Peyer's patch (tissue), 4 donors: ENCODE measurements at places on chromosomes 3 and 15. TPM values are rescaled to one million over a fixed set of nuclear protein-coding genes. Genes with fewer than 3 reads are reported as not detected.
A peak's percentile ranks its signal among the peaks of the same experiment; 100 is the strongest.

DNA sequence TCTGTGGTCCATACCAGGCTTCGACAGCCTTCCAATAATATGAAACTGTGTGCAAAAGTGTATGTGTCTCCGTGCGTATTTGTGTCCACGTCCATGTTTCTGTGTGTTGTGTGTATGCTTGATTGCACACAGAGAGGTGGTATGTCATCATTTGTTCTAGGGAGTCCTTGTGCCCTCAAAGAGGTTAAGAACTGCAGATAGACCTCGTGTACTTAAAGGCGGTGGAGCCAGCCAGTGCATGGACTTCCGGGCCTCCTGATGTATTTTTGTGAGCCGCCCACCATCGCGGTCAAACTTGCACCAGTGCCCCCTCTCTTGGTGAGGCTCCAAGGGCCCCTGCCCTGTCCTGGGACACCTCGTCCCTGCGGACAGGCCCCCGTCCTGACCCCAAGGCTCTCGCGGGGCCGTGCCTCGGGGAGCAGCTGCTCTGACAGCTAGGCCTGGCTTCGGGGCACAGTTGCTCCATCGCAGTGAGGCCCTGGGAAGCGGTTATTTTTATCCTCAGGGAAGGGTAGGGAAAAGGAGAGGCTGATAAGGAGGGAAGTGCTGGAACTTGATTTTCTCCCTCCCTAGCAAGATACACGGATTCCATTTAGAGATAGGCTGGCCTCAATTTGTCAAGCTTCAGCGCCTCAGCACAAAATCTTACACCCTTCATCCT is 1.2 kb upstream of the RYK start:
- DNase-seq = no peak

GRCh38 chr15:74821091-74821789 is 5.2 kb upstream of the CPLX3 start:
- peak; percentile 62 for DNase-seq

GRCh38 chr3:10982782-10983181 is 9.8 kb upstream of the SLC6A1 start:
- no peak for DNase-seq

- no peak for DNase-seq
These were observed 186.9 kb downstream of the FAM43A start for GRCh38 chr3:194872669-194872977.

GRCh38 chr3:140467104-140467577 is 210.7 kb upstream of the TRIM42 start:
- no peak for DNase-seq

DNA sequence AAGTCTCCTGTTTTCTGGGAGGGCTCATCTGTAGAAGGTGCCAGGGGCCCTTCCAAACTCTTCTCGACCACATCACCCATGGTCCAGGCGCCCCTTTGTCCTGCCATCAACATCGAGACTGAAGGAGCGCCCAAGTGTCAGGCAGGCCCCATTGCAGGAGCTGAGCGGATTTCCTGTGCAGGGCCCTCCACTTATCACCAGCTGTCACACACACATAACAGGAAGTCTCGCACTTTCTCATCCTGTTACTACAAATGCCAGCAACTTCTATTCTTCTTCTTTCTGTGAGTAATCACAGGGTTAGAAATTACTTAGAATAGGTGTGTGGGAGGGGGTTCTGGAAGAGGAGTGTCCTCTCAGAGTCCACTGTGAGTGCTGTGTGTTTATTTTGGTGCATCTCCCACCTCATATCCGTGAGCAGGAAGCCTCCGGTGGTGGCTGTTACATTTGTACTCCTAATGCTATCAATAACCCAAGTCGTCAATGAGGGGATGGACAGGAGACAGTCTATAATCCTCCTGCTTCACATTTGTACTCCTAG is at the start of gene KLHL6:
KLHL6 (minus strand) TSS at position 166 of the 541 bp plus-strand sequence; CDS start at position 113, 53 bp downstream.
- DNase-seq = peak; percentile 88

GRCh38 chr3:66418475-66418931 is 82.3 kb downstream of the LRIG1 start:
- DNase-seq = peak; percentile 35

- no peak for DNase-seq
These were observed 5.1 kb downstream of the TTC23 start for GRCh38 chr15:99244306-99244705.

DNA sequence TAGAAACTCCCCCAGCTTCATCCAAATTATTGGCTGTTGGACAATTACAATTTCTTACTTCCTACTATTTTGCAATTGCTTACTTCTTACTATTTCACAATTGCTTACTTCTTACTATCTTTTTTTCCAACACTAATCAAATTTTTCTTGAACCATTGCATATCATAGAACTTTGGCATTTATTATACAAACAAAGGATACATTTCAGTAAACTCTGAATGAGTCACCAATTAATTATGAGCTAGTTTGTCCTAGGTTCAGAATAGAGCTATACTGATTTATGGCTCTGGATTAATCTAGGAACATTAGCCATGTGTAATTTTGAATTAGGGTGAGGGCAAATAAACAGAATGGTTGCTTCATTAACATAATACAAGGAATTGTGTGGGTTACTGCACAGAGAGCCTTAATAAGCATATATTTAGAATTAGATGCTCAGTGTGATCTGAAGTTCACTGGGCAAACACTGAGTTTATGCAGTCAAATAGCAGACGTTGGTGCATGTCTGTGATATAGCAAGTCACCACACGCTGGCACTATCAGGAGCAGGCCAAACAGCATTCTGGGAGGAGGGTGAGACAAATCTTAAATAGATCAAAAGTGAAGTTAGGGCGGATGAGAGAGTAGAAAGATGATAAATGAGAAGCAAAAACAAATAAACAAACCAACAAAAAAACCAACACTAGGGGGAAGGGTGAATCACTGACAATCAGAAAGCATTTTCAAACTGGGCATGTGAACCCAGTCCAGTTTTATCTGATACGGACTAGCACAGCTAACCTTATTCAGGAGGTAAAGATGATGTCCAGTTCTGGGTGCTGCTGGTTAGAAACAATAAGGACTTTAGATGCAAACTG is 21.5 kb downstream of the GABRR3 start:
- no peak for DNase-seq

DNA sequence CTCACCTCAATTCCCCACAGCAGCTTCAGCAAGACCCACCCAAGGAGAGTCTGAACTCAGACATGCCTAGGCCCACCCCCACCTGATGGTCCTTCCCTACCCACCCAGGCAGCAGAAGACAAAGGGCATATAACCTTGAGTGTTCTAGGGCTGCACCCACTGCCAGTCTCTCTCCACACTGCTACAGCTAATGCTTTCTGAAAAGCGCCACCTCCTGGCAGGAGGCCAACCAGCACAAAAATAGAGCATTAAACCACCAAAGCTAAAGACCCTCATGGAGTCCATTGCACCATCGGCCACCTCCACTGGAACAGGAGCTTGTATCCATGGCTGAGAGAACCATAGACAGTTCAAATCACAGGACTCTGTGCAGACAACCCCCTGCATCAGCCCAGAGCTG is 11.3 kb upstream of the RPL39L start:
- no peak for DNase-seq

DNA sequence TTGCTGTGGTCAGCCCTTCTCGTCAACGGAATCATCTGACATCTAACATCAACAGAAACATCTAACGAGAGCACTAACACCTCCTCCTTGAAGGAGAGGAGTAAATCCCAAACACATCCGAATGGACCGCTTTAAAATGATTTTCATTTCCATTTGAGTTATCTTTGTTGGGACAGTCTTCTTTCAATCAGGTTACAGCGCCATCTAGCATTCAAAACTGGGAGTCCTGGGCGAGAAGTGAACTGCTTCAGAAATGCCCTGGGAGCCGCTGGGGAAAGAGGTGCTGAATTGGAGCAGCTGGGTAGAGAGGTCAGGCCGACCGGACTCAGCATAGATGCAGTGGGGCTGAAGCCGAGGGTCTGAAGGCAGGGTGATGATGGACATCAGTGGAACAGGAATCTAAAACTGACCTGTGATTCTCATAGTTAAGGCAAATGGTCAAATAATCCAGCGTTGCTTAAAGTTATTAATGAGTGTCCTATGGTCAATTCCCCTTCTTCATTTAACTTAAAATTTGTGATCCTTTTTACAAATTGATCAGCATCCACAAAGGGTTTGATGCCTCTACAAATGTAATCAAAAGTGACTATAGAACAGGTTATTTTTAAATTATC is 170.0 kb upstream of the NDN start:
- DNase-seq = peak; percentile 50

DNA sequence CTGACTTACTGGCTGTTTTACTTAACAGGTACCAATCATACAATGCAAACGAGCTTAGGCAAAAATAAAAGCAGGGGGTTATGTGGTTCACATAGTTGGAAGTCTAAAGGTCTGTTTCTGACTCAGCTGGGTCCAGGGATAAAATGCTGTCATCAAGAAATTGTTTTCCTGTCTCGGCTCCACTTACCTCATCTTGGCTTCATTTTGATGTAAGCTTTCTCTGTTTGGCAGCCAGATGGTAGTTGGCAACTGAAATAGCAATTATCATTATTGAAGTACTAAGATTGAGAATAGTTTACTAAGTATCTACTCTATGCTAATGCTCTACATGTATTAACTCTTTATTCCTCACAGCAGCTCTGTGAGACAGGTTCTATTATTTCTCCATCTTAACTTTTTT is 36.8 kb upstream of the CNTN3 start:
- DNase-seq = no peak

- DNase-seq = peak; percentile 67
These were observed 20.9 kb downstream of the NOX5 start for GRCh38 chr15:69035205-69035917.

DNA sequence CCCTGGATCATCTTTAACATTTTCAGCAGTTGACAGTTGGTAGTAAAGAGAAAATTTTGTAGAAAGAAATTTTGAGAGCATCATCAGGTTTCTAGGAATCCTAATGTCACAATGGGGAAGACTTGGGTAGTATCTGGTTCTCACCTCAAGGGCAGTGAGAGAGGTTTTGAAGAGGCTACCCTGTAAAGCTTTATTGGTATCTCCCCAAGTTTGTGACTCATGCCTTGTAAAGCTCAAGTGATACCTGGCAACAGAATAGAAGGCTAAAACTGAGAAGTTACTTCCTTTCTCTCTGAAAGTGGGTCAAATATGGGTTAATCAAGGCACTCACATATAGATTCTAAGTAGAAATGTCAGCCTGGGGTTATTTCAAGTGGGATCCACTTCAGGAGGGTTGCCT is 196.4 kb downstream of the SUCNR1 start:
- no peak for DNase-seq

DNA sequence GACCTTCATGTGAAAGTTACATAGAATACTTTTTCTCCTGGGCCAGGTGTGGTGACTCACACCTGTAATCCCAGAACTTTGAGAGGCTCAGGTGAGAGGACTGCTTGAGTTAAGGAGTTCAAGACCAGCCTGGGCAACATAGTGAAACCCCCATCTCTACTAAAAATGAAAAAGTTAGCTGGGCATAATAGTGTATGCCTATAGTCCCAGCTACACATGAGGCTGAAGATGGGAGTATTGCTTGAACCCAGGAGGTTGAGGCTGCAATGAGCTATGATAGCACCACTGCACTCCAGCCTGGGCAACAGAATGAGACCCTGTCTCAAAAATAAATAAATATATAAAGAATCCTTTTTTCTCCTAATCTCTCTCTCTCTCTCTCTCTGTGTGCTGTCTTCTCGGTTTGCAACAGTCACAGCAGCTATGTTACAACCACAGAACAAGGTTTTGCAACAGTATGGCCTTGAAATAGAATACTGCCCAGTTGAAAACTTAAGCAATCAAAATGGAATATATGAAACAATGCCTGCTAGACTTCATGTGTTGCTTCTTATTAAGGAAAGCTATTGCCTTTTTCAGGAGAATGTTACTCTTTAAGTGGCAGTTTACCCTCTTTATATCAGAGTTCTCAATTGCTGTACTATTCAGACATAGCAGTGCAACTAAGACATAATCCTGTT is 12.3 kb upstream of the DENND4A start:
- DNase-seq = no peak

- no peak for DNase-seq
These were observed 60.5 kb downstream of the XXYLT1 start for GRCh38 chr3:195210266-195210973.

DNA sequence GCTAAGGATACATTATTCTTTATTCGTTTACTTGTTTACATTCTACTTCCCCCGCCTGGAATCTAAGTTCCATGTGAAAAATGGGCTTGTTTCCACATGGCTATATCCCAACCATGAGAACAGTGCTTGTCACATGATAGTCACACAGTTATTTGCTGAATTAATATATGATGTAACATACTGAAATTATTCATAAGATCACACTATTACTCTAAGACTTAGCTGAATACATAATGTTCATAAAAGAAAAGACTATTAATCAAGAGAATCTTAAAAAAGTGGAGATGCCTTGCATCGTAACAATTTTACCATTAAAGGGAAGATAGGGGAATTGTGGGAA is 6.5 kb downstream of the PBRM1 start:
- no peak for DNase-seq

DNA sequence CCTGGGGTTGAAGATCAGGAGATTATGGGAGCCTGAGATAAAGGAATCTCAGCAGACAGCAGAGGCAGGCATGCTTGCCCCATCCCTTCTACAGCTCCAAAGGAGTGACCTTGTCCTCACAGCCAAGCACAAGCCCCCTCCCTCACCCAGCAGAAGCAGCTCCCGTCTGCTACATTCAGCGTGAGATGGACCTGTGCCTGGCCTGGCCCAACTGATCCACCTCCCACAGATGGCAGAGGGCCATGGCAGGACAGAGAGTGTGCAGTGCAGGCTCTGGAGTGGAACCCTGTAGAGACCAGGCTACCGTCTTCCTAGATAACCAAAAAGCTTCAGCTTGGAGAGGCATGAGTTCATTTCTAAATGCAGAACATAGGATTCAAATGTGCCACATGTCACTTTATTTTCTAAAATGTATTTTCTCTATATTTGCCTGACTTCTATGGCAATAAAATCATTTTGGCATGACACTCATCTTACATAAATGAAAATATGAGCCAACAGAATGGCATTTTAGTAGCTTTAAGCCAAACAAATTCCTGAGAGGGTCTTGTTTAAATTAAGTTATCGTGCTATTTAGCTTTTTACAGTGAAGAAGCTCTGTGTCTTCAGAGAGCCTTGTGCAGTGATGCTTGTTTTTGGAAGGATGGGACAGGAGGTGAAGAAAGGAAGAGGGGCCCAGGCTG is 43.7 kb downstream of the SLC12A8 start:
- DNase-seq = no peak

- no peak for DNase-seq
These were observed 23.0 kb upstream of the CCK start for GRCh38 chr3:42289026-42289425.

- no peak for DNase-seq
These were observed 56.5 kb upstream of the ABHD17C start for GRCh38 chr15:80638553-80639167.

- no peak for DNase-seq
These were observed 175.7 kb downstream of the STAG1 start for GRCh38 chr3:136576279-136577009.

EXD1 gene
- not detected for total RNA-seq

LMAN1L gene
- not detected for total RNA-seq

KBTBD8 gene
- 4.1 TPM for total RNA-seq

CGNL1 gene
- 1.2 TPM for total RNA-seq

FEZF2 gene
- total RNA-seq = not detected

CCR1 gene
- total RNA-seq = 6.6 TPM

PLSCR2 gene
- total RNA-seq = not detected
